ENCODE measurements at places on chromosomes 11 and 22. TPM values are rescaled to one million over a fixed set of nuclear protein-coding genes. Genes with fewer than 3 reads are reported as not detected.

DNA sequence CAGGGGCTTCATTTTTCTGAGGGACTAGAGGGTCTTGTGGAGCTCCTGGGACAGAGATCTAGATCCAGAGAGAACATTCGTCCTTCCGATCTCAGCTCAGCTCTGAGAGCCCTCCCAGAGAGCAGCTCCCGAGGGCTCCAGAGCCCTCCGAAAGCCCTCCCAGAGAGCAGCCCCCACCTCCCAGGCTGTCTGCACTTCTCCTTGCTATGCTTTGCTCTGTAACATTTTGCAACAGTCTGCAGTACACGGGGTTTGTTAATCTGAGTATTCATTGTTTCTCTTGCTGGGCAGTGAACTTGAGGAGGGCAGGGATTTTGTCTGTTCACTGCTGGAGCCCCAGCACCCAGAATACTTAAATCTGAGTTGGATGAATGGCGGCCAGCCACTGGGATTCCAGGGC, 2.6 kb downstream of the GGA1 start:
- DNase-seq = no peak

DNA sequence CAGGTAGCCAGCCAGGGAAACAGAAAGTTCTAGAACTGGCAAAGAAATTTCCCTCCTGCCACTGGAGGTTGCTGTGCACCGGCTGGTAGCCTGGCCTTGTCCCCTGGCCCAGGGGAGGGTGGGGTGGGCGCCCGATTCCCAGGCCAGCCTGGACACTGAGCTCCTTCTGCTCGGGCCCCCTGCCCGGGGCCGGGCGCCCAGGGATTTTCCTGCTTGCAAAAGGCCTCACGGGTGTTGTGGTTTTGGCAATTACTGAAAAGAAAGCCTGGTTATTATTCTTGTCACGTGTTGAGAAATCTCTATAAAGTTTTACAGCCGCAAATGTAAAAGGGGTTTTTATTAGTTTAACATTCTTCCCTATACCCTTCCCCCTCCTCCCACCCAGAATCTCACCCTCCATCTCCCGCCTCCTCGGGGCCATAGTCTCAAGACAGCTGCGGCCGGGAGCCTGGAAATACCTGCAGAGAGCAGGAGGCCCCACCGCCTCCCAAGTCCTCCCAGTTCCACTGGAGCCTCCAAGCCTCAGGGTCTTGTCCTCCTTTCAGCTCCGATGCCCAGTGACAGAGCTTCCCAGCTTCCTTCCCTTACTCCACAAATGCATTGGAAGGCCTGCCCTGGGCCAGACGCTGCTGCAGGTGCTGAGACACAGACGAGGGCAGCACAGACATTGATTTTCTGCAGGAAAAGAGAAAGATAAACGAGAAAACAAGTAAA, 1515.6 kb downstream of the TBC1D22A start:
- DNase-seq = no peak

DNA sequence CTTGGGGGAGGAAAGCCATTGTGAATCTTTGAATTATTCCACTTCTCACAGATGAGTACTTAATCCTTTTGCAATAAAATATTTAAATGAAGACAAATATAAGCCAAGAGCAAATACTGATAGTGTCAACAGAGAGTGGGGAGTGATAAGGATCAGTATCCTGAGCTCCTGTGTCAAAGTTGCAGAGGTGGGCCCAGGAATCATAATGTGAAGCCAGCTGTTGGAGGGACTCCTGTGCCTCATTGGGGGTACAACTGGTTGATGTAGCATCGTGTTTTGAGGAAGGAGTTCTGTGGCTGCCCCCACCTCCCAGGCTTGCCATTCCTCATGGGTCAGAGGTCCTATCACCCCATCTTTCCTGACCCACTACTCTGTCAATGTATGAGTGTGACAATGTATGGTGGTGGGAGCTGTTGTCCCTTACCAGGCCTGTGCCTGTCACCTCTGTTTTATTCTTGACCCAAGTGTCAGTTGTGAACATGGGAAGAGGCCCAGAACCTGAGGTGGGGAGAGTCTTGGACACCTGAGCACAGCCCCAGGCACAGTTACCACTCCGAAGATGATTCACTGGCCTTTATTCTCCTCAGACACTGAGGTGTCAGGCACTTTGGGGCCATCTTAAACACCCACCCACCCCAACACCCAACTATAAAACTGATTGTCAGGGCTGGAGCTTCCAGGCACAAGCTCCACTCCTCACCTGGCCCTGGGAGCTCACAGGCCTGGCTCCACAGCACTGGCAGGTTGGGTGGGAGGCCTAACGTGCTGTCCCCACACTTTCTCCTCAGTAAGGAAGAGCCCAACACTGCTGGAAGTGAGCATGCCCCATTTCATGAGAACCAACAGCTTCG, 38.4 kb downstream of the KCNQ1OT1 start:
- no peak for DNase-seq

DNA sequence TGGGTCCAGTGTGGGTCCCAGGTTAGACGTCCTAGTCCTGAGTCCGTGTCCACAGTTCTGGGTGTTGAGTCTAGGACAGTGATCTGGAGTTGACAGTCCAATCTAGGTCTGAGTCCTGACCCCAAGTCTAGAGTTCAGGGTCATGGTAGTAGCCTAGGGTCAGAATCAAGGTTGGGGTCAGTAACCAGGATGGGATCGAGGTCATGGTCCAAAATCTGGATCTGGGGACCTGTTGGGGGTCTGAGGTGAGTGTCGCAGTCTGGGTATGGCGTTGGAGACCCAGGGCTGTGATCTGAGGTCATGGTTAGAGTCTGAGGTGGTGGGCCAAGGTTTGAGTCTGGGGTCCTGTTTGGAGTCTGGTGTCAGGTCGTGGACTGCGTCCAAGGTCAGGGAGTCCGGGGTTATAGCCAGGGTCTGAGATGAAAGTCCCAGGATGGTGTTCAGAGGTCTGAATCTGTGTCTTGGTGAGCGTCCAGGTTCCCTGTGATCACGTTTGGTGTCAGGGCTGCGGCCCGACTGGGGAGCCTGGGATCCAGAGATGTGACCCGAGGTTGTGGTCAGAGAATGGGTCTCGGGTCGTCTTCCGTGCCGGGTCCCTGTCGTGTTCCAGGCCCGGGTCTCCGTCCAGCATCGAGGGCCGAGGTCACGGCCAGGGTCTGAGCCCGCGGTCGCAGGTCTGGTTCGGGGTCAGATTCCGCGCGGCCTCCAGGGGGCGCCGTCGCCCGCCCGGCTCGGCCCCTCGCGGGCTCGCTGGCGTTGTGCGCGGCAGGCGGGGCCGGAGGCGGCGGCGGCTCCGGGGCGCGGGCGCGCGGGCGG, 432 bp upstream of the GRK2 start:
- DNase-seq = no peak

The MUC5B gene
- total RNA-seq = not detected

The TKFC gene
- 15.3 TPM for total RNA-seq

The RCOR2 gene
- 0.35 TPM for total RNA-seq

The DBX1 gene
- not detected for total RNA-seq

The CCDC88B gene
- total RNA-seq = 2.4 TPM

Measured in renal cortical epithelial cell (primary cell).